Ascending aorta (tissue), 2 donors: ENCODE measurements at places on chromosomes 16 and 17.

DNA sequence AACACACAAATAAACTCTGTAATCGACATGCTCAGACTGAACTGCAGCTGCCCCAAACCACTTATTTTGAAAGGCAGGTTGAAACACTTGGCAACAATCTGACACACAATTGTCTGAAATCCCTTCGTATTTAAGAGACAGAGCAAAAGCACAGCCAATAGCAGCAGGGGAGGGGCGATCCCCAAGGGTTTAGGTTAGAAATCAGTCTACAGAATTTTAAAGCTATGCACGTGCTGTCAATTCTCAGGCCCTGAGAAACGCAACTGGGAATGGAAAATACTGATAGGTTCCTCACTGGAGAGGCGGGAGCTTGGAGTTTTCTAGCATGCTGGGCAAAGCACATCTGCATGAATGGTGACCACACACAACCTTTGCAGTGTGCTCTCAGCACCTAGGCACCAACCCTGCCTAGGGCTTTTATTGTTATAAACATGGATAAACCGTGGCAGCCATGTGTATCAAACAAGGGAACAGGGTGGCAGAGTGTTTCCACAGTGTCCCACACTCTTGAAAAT lies 168.0 kb downstream of the AATF start:
- no peak for DNase-seq

- DNase-seq: no peak
These were observed 21.5 kb downstream of the MARCHF10 start for GRCh38 chr17:62786646-62787045.

DNA sequence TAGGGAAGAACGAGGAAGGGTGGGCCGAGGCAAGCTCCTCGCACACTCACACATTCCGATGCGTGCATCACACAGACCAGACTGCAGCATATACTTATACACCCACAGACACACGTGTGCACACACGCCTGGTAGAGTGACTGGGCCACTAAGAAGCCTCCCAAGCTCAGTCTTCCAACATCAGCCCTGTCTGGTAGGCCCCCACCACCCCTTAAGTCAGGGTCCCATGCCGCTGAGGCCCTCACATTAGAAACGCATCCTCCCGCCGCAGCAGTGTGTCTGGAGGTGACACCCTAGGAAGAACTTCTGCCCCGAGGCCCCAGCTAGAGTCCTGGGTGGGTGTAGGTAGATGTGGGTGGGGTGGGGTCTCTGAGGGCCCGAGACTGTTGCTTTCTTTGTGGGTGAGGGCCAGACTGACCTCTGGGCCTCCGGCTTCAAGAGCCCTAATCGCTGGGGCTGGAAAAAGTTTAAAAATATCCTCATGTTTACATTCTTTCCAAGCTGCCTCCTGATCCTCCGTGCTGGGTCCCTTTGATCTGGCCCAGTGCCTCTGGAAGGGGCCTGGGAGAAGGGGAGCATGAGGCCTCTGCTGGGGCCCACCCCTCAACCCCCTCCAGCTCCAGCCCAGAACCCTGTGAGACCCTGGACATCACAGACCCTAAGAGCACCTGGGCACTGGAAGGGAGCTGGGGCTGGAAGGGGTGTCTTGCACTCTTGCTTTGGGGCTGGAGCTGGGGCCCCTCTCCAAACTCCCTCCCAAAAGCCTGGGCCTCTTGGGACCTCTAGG lies 13.6 kb downstream of the CDH16 start:
- DNase-seq: no peak

- DNase-seq: no peak
These were observed 12.8 kb upstream of the ZNF23 start for GRCh38 chr16:71474864-71475263.

DNA sequence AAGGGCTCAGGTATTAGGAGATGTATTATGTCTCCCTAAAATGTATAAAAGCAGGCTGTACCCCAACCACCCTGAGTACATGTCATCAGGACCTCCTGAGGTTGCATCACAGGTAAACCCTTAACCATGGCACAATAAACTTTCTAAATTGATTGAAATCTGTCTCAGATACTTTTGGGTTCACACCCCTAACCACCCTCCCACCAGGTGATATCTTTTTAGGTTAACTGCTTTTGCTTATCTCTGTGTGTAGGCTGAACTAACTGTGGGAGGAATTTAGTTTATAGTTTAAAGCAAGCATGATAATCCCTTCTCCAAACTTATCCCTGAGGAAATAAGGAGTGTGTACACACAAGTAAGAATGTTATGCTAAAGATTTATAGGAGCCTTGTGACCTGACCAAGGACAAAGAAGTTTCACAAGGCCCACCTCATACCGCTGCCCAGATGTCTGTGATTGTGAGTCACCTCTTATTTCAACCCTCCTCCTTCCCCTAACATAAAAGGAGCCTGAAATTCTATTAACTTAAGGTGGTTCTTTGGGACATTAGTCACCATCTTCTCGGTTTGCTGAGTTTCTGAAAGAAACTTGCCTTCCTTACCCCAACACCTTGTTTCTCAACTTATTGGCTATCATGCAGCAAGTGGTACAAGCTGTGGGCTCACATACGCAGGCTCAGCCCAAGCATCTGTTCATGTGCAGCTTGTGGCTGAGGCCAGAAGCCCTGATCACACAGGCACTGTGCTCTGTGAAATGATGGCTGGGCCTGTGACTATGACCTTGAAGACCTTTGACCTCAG lies 11.3 kb downstream of the PRSS22 start:
- DNase-seq: no peak

- DNase-seq: no peak
These were observed 27.7 kb downstream of the TNS4 start for GRCh38 chr17:40473573-40474365.

DNA sequence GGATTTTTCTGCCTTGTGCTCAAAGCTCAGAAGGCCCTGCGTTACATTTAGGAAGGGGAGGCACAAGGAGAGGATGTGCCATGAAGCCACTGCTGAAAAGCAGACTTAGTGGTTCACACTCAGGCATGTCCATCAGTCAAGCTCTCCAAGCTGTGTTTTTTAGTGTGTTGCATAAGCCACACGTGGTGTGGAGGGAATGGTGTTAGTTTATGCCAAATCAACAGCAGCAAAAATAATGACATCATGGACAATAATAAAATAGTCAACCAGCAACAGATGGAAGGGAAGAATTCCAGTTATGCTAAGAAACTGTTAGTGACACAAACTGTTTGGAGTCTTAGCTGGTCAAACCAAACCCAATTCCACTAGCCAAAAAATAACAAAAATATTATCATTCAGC lies 438.3 kb downstream of the NPIPA7 start:
- no peak for DNase-seq

DNA sequence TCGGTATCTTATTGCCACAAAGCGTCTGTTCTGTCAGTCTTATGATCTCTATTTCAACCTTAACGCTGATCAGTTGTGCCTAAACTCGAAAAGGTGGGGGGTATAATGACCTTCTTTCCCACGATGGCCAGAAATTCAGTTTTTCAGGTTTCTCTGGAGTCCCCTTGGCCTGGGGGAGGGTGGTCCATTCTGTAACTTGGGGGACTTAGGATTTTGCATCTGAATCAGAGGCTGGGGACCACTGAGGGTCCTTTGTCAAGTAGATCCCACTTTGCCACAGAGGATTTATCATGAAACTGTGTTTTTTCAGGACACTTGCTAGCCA lies 6.3 kb upstream of the WDR59 start:
- no peak for DNase-seq

GRCh38 chr17:77735566-77736198 lies 222.8 kb upstream of the TNRC6C start:
- DNase-seq: no peak
